DMS153 (cell line): ENCODE measurements at places on chromosomes 5 and 9.

DNA sequence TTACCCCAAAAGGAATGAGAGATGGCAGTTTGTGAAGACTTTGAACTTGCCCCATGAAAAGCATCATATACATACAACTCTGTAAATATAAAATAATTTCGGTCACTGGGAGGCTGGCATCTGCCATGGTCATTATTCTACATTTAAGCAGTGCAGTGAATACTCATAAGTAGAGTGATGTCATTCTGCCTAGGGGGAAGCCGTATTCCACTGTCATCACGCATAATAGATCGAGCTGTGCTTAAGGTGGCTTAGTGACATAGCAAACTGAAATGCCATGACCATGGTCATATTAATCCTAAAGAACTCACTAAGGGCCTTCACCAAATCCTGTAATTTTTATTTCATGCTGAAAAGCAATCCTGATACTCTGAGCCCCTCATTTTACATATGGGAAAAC lies 42.4 kb upstream of the NR4A3 start:
- no peak for DNase-seq

DNA sequence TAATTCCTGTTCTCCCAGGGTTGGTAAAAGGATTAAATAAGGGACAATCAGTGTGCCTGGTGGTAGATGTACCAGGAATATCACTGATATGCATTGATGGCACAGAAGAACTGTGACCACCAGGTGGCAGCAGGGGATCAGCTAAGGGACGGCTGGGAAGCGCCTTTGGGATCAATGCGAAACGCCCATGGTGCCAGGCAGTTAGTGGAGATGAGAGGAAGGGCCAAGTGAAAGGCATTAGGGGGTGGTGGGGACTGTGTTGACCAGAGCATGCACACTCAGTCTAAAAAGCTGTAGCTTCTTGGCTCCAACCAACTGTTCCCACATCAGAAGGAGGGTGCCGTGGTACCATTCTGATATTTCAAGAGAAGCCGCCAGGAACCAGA lies 55.6 kb downstream of the ARHGEF37 start:
- peak; percentile 28 for DNase-seq

DNA sequence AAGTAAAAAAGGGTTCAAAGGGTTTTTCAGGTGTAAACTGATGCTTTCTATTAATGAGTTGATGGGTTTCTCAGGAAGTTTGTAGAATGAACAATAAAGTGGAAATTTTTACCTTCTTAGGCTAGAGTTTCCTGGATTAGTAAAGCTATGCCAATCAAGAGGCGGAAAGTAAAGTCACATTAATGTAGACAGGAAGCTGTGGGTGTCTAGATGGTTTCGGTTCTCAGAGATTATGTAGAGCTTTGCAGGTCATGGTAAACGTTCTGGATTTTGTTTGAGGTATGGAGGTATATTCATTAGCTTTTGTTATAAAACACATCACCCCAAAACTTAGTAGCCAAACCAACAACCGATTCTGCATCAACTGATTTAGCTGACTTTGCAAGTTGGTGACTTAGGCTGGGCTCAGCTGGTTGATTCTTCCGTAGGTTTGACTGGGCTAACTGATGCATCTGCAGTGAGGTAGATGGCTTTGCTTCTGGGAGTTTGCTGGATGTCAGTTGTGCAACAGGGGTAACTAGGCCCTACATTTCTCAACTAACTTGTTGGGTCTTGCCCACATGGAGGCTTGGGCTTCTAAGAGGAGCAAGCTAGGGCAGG lies 273.8 kb downstream of the MSX2 start:
- no peak for DNase-seq

GRCh38 chr9:5870691-5871090 lies 20.0 kb upstream of the MLANA start:
- no peak for DNase-seq

GRCh38 chr9:137456864-137457405 lies 2.2 kb downstream of the NSMF start:
- no peak for DNase-seq

- DNase-seq: no peak
Observed at GRCh38 chr9:135344915-135345500, 134.6 kb upstream of the PPP1R26 start.
